ENCODE measurements at places on chromosomes 13 and 19.
A peak's percentile ranks its signal among the peaks of the same experiment; 100 is the strongest.

- no peak for DNase-seq
Measured at GRCh38 chr13:107554460-107554859, 660.9 kb downstream of the LIG4 start.

GRCh38 chr13:75689686-75690085, 53.6 kb downstream of the LMO7 start:
- DNase-seq = no peak

- no peak for DNase-seq
Measured at GRCh38 chr19:19750842-19751790, 18.2 kb upstream of the ZNF14 start.

DNA sequence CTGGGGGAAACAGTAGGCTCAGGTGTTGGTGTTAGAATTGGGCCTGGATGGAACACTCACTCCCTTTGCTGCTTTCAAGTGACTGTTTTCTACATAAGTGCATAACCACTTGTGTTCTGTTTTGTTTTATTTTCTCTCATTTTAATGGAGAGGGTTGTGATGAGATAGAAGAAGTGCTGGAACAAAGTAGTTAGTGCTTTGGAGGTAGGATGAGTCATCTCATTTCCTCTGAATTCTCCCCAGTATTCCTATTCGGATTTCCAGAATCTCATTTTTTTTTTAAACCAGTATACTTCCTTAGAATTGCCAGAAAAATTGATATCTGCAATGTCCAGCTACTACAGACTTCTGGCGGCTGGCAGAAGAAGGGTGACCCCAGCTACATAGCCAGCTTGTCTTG, 575.9 kb downstream of the MYO16 start:
- DNase-seq = no peak

DNA sequence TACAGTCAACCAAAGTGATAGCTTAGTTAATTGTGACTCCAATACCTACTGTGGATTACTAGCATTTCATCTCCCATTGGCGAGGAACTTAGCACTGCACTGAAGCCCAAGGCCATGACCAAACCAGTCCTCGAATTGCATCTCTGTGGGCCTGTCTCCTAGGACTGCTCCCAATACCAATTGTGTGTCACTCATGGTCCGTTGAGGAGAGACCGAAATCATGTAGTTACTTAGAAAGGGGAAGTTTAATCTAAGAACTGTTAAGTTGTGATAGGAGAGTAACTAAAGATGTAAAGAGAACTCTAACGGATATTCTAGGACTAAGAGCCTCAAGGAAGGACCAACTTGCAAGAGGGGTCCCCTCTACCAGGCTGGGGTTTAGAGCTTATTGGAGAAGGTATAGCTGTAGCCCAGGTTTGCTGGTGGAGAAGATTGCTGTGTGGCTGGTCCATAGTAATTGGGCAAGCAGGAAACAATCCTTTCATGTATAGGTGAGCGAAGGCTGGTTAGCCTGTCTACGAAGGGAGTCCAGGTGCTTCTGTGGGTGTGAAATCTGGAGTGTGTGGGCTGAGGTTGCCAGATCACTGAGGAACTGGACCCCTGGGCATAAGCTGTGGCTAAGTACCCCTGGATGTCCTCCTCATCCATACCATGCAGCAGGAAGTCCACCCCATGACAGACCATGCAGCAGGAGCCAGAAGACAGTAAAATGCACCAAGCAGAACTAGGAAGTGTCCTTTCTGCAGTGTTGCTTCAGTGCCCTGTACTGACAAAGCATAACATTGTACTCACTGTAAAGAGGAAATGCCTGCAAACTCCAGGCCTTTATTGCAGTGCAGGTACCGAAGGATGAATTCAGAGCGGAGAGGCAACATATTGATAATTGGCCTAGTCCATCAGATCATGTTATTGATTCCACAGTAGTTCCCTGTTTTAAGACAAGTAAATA, 30.8 kb downstream of the DNAJC3 start:
- no peak for DNase-seq

GRCh38 chr19:18699403-18700054, 16.0 kb downstream of the CRTC1 start:
- DNase-seq = no peak

DNA sequence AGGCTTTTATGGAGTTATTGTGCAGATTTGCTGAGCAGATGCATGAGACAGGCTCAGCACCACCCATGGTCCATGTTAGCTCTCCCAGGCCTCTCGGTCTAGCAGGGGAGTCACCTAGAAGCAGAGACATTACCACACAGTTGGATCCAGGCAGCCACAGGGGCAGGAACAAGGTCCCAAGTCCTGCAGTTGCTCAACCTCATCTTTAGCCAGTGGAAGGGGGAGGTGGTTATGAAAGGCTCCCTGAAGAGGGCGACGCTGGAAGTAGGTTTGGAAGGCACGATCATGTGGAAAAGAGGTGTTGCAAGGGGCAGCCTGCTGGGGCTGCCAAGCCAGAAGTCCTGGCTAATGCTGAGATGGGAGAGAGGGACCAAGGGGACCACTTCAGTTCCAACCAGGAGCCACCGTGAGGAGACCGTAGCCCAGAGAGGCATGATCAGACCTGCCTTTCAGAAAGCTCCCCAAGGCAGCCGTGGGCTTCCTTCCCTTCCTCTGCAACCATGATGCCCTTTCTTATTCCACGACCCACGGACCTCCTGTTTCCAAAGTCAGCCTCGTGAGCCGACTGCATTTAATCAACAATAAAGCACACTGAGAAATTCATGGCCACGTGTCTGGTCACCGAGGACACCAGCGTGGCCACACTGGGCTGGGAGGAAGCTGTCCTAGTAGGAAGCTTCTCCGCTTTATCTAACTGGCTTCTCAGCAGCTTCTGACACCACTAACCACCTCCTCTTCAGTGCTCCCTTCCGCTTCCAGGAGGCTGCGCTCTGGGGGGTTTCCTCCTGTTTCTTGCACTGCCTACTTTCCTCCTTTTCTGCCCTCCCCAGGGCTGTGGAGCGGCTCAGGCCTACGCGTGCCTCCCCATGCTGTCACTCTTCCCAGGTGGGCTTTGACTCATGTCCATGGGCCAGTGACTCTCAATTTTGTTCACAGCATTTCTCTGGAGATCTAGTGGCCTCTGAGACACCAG, 2.6 kb downstream of the AP1M1 start:
- no peak for DNase-seq

- DNase-seq = no peak
Measured at GRCh38 chr13:34894756-34895155, 47.3 kb upstream of the NBEA start.

DNA sequence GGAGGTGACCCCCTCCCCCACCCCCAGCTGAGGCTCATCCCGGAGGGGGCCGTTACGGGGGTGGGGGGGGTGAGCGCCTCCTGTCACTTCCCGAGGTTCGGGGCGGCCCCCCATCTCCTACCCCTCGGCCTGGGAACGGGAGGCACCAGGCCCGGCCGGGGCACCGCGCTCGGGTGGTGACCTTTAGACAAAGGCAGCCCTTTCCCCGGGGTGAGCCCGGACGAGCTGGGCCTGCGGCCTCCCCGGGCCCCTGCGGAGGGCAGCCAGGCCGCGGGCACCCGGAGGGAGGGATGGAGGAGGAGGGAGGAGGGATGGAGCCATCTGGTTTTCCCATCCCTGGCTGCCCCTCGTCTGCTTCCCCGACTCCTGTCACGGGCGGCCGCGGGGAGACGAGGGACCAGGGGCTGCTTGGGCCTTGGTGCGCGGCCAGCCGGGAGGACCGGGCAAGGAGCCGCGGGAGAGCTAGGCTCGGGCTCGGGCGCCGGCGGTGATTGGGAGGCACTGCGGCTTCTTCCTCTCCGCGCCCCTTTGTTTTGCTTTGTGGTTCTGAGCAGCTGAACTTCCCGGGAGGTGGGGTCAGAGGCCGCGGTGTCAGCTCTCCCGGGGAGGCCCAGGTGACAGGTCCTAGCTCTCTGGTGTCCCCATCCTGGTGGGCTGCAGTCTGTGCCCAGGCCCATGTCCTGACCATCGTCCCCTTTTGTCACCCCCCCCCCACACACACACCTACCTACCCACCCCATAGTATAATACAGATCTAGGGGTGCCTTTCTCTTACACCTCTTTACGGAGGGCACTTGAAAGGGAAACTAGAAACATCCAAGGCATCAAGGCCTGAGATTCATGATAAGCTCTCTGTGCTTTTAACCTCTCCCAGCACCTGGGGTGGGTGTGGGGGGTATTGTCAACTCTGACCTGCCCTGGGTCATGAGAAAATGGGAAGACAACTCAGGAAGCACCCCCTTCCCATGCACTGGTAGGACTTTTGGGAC, 1.3 kb downstream of the BICRA start:
- peak; percentile 35 for DNase-seq

DNA sequence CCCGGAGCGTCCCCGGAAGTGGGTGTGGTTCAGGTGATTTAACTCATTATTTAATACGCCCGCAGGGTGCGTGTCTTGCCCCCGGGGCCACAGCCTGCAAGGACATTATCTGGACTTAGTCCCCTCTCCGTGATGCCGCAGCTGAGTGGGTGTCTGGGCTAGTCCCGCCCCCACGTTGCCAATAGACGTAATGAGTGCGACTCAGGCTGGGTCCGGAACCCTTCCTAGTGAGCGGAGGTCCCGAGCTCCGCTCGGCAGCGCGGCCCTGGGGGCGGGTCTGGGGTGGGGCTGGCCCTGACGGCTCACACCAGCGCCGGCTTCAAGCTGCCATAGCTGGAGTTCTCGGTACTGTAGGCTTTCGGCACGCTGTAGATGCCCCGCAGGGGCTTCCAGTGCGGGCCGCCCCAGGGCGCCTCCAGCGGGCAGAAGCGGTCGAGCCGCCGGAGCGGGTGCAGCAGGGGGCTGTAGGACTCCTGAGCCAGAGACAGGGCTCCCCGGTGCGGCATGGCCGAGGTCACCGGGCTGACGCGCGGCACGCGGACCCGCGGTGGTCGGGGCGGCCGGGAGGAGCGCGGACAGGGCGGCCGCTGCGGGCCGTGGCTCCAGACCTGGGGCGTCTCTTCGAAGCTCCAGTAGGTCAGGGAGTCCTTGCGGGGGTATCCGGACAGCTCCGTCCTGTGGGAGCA, 918 bp upstream of the LHB start:
- DNase-seq = peak; percentile 58

DNA sequence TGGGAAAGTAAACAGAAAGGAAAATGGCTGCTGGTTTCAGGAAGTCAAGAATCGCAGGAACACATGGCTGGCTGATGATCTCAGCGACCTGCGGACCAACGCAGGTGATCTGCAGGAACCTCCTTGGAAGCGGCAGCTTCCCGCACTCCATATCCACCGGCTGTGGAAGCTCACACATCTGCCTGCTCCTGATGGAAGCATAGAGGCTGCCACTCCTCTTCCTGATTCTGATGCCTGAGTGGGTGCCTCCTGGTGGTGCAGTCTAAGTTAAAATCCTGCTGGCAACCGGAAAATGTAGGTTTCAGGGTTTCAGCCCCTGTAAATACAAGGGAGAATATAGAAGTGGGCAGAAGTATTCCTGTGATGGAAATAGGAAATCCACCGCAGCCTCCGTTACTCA, 75.5 kb downstream of the TNFSF13B start:
- no peak for DNase-seq

GRCh38 chr13:98858191-98858590, 105.7 kb upstream of the SLC15A1 start:
- DNase-seq = no peak

DNA sequence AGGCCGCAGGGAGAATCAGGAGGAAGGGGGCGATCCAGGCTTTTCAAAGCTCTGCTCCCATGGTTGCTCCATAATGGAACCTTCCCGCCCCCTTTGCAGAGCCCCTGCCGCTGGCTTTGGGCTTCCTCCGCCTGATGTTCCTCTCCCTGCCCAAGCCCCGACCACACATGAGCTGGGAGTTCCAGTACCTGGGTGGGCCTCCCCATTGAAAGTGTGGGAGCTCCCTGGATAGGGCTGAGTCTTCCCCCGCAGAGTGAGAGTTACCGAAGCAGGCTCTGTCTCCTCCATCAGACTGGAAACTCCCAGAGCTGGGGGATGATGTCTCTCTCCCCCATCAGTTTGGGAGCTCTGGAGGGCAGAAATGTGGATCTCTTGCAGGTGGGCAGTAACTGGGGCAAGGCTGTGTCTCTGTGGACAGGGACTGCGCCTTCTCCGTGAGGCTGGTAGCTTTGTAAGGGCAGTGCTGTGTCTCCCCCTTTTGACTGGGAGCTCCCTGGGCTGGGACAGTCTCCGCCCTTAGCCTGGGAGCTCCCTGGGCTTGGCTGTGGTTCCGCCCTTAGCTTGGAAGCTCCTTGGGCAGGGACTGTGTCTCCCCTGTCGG, 722 bp downstream of the DCAF15 start:
- no peak for DNase-seq

- no peak for DNase-seq
Measured at GRCh38 chr13:77306458-77306857, 20.4 kb downstream of the MYCBP2 start.

DNA sequence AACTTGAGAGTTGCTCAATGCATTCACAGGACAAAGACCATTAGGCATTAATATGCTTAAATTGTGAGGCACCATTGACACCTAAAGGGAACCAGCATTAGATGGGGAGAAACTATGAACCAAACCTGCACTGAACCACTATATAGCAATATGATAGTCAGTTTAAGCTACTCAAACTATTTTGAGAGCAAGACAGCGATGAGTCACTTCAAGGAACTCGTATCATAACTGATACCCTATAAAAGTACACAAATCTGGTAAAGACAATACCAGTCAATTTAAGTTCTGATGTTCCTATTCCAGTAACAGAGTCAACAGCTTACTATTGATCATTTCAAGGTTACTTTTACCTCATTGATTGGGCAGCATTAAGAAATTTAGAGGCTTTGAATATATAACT, 151.3 kb upstream of the ATXN8OS start:
- DNase-seq = no peak

- DNase-seq = no peak
Measured at GRCh38 chr19:39745643-39746042, 7.8 kb upstream of the CLC start.

DNA sequence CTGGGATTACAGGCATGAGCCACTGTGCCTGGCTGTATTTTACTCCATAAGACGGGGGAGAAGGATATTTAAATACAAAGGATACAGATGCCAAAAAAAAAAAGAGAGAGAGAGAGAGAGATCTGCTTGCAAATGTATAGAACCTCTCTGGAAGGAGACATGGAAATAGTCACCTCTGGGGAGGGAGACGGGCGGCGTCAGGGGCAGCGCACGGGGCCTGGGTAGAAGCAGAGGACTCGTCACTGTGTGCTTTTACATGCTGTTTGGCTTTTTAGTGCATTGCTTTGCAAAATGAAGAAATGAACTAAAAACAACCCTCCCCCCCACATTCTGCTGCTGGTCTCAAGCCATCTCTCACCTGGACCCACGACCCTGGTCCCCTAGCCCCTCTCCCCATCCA, 4.8 kb upstream of the ZNF653 start:
- DNase-seq = no peak
